ENCODE measurements at places on chromosomes 5 and 9. TPM values are rescaled to one million over a fixed set of nuclear protein-coding genes. Genes with fewer than 3 reads are reported as not detected.

Gene ENTPD2
- not detected for total RNA-seq

Gene STPG3
- total RNA-seq = not detected

Gene APBA1
- total RNA-seq = 7.7 TPM

Gene UNC5A
- 0.29 TPM for total RNA-seq

Gene GDF9
- total RNA-seq = not detected

Gene ZFP2
- 1.3 TPM for total RNA-seq

Gene IPPK
- total RNA-seq = 10.1 TPM

Gene TRPM6
- 1.3 TPM for total RNA-seq

Gene TMEM167A
- 108 TPM for total RNA-seq

Gene LCN15
- total RNA-seq = 0.32 TPM

Gene TAS2R1
- not detected for total RNA-seq

Gene KLF9
- total RNA-seq = 105 TPM

Gene NIPAL4
- total RNA-seq = not detected

Gene RNF183
- not detected for total RNA-seq
